ENCODE measurements at places on chromosomes 3 and 15.

- no peak for DNase-seq
Observed at GRCh38 chr15:71889385-71889784, 79.0 kb downstream of the NR2E3 start.

GRCh38 chr15:50355980-50356379 lies 982 bp upstream of the GABPB1 start:
- no peak for DNase-seq

DNA sequence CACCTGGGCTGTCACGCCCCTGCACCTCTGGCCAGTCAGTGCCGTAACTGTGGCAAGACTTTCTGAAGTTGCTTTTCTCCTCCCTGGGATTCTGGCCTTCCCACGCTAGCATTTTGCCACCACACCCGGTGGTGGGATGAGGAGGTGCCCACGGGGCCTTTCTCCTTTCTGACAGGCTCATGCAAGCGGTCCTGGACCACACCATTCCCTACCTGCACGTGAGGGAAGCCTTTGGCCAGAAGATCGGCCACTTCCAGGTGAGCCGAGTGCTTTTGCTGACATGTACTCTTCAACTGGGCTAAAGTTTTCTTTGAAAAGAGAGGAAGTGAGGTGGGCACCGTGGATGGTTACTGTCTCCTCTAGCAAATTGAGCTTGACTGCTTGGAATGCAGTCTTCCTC lies 9.6 kb downstream of the IVD start:
- no peak for DNase-seq

DNA sequence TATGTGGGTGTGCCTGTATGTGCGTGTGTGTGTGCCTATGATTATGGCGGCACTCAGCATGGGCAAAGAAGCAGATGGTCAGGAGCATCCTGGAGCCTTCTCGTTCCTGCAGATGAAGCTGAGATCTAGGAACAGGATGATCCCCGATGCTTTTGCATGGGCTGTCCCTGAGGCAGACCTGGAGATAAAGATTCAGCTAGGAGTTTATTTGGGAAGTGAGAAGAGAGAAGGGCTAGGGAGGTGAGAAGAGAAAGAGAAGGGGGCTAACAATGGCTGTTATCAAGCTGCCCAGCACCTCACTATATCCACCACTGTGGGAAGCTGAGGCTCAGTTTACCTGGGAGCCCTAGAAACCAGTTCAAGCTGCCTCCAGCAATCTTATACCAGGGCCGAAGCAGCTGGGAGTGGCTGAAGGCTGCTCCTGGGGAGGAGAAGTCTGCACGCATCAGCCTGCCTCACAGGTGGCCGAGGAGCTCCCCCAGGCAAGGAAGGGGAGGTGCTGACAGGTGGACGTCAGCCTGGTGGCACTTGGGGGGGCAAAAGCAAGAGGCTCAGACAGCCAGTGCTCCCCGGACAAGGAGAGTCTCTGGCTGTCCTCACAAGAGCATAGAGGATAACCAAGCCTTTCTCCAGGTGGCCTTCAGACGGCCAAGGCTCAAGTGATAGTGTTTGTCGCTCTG lies 94.0 kb upstream of the IQSEC1 start:
- DNase-seq = no peak

DNA sequence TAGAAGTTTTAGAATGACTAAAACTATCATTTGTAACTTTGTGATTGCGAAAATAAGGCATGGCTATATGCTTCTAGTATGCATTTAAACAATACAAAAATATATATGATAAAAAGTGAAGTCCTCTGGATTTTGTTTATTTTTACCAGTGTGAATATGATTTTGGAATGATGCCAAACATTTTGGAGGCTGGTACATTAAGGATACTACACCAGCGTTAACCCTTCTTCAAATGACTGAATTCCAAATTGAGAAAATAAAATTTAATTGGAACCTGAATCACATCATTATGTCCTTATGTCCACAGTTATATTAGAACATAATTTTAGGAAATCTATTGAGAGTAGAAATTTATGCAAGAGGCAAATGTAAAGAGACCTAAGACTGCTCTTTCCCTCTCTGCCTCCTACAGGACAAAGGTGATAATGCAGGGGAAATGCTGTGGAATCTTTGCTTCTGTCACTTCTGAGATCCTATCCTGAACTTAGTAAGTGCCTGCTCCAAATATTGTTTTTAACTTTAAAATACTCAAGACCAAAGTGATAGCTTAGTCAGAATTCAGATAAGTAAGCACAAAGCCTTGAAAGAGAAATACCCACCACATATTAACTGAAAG lies 121.1 kb upstream of the NANOGP8 start:
- peak; percentile 50 for DNase-seq

DNA sequence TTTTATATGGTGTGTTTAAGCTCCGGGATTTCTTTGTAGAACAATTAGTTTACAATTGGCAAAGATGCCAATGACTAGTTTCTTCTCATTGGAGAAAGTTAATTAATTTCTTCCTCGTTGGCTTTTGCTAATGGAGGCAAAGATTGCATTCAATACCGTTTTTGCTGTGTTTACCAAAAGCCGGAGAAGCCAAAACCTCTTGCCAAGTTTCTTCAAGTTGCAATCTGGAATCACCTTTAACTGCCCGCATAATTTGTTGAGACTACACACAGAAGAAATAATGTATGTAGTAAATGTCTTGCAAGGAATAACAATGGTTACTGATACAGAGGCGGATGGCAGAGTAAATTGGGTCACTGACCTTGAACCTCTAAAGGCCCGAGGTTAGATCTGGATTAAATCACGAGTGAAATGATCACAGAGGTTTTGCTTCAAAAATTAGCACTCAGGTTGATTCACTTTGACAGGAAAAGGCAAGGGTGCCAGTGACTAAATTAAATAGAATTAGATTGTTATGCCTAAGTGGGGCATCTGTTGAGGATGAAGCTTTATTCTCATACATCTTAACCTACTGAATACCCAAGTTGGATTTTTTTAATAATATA lies 732.1 kb upstream of the NR2F2 start:
- DNase-seq = no peak

GRCh38 chr15:22952796-22953579 lies 27.2 kb downstream of the CYFIP1 start:
- peak; percentile 39 for DNase-seq

GRCh38 chr3:43752905-43753304 lies 62.2 kb downstream of the ABHD5 start:
- peak; percentile 29 for DNase-seq

DNA sequence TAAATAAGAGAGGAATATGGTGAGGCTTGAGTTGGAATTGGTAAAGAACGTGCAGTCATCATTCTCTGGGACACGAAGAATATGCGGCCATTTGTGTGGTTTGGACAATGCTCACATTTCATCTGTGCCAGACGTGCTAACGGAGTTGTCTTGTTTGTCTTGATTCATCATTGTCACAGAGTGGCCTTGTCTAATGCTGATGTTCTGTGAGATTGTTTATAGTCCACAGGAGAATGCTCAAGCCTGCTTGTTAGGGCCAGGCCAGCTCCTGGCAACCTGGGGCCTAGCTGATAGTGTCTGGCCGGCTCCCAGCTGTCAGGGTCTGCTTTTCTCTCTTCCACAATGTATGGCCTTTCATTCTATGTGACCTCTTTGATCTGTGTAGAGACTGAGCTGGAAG lies 384.7 kb downstream of the EDEM1 start:
- DNase-seq = no peak

GRCh38 chr3:43055806-43056770 lies 49.8 kb downstream of the POMGNT2 start:
- no peak for DNase-seq

DNA sequence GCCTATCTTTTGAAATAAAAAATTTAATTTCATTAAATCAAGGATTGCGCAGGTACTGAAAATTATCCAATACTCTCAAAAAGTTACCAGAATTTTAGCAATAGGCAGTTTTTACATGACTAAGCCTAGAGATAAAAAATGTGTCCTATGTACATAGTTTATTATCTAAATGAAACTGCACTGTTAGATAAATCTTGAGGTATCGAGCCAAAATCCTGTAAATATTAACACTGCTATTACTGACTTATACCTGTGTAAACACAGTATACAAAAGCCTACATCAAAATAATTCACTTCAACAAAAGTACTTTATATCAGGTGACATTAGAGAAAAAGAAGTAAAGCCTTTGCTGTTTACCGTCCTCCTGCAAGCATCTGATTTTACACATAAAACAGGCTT lies 60.7 kb downstream of the TASOR start:
- DNase-seq = no peak
